ENCODE measurements at places on chromosomes 6 and 20.

- no peak for DNase-seq
Measured at GRCh38 chr6:97850458-97851212, 567.6 kb upstream of the MMS22L start.

GRCh38 chr6:133004304-133004884 lies 190.0 kb downstream of the RPS12 start:
- no peak for DNase-seq

GRCh38 chr6:35400901-35401311 lies 51.2 kb upstream of the FANCE start:
- DNase-seq = no peak

DNA sequence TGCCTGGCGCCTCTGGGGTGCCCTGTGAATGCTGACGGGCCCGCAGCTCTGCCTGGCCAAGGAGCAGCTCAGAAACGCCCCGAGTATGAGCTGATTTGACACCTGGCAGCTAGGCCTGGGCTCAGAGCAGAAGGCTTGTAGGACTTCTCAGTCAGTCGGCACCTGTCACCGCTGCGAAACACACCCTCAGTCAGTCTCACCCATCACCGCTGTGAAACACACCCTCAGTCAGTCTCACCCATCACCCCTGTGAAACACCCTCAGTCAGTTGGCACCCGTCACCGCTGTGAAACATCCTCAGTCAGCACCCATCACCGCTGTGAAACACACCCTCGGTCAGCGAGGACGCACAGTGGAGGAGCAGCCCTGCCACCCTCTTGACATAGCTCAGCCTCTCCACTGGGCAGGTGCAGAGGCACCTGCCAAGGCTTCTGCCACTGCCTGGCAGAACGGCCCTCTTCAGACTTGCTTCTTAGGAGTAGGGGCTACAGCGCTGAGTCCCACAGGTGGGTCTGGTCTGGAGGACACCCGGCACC lies 109.0 kb downstream of the PSMB1 start:
- no peak for DNase-seq

GRCh38 chr6:70183538-70183937 lies 119.3 kb downstream of the COL9A1 start:
- DNase-seq = no peak

GRCh38 chr6:118523216-118523615 lies 24.9 kb upstream of the PLN start:
- no peak for DNase-seq

- no peak for DNase-seq
Measured at GRCh38 chr20:1637226-1637625, 17.4 kb upstream of the SIRPB1 start.

GRCh38 chr6:24872779-24873178 lies 63.0 kb downstream of the RIPOR2 start:
- no peak for DNase-seq

GRCh38 chr6:37272834-37273566 lies 15.1 kb upstream of the TMEM217 start:
- DNase-seq = no peak

DNA sequence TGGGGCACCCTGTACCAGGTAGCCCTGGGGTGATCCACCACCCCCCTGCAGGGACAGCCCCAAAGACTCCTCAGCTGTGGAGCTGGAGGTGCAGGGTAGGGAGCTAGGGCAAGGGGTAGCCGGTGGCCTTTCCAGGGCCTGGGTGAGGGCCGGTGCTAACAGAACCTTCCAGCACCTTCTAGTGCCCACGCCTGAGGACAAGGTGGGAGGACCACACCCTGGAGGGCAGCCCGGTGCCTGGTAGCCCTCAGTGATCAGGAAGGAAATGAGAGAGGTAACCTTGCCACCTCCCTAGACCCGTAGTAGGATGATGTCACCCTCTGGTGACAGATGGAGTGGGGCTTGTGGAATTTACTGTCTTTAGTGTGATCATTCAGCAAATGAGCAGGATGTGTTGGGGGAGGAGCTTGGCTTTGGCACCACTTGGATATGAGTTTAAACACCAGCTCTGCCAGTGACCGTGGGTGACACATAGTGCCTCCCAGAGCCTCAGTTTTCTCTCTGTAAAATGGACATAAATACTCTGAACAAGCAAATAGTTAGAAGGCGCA lies 187.7 kb downstream of the NFATC2 start:
- no peak for DNase-seq

DNA sequence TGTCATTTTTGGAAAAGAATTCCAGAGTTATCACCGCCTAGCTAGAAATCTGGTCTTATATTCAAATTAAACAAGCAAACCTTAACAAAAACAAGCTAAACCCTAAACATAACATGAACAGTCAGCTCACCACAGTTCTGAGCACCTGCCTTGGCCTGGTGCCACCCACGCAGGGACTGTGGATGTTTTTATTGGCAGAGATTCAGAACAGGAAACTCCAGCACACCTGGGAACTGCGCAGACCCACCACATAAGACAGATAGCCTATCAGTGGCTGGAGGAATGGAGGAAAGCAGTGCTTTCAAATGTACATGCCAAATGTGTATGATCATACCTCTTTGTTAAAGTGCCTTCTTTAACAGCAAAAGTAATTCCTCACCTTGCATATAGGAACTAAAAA lies 8.9 kb downstream of the SLC16A10 start:
- peak; percentile 54 for DNase-seq

- no peak for DNase-seq
Measured at GRCh38 chr6:113786168-113786567, 71.0 kb upstream of the MARCKS start.

GRCh38 chr6:8705435-8706020 lies 270.2 kb upstream of the SLC35B3 start:
- no peak for DNase-seq

- no peak for DNase-seq
Measured at GRCh38 chr20:17904027-17904426, 64.6 kb downstream of the SNX5 start.

- no peak for DNase-seq
Measured at GRCh38 chr6:14517516-14518105, 400.0 kb downstream of the CD83 start.

DNA sequence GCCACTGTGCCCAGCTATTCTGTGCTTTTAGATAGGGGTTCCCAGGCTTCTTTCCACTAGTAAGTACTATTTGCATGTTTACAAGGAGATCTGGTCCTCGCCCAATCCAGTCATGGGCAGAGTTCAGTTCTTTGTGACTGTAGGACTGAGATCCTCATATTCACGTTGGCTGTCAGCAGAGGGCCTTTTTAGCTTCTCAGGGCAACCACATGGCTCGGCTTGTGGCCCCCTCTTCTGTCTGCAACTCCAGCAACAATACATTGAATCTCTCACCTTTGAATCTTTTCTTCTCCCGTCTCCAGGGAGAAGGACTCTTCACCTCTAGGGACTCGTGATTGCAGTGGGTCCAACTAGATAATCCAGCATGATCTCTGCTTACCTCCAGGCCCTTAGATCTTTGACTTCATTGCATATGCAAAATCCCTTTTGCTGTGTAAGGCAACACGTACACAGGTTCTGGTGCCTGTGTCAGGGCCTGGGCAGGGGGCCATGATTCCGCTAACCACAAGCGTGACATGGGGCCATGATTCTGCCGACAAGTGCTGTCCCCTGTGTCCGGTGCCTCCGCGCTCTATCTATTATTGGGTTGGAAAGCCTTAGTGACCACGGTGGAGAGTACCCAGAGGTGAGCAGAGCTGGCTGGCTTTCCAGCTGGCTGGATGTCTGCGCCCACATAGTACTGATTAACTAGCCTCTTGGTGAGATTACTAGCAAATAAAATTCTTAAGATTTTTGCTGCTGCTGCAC lies 5.1 kb downstream of the CCR6 start:
- DNase-seq = no peak

- DNase-seq = no peak
Measured at GRCh38 chr20:29409833-29410805, 1847.3 kb upstream of the DEFB115 start.

GRCh38 chr20:31667315-31668285 lies 29.9 kb downstream of the COX4I2 start:
- no peak for DNase-seq

DNA sequence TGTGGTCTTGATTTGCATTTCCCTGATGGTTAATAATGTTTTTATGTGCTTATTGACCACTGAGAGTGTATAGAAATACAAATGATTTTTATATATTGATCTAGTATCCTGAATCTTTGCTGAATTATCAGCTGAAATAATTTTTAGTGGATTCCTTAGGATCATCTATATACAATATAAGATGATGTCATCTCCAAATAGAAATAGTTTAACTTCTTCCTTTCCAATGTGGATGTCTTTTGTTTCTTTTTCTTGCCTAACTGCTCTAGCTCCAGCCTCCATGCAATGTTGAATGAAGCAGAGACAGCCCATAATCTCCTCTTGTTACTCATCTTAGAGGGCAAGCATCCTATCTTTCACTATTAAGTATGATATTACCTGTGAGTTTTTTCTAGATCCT lies 226.4 kb downstream of the GMDS start:
- DNase-seq = no peak

DNA sequence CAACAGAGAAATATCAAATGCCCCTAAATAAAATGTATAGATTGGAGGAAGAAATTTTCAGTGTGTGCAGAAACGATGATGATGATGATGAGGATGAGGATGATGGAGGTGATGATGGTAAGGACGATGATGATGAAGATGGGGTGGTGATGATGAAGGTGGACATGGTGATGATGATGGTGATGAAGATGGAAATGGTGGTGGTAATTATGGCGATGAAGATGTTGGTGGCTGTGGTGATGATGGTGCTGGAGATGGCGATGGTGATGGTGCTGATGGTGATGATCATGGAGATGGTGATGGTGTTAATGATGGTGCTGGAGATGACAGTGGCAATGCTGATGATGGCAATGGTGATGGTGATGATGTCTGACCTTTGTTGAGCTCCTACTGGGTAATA lies 141.2 kb downstream of the DHX35 start:
- DNase-seq = no peak

- no peak for DNase-seq
Measured at GRCh38 chr6:11223286-11223864, 9.1 kb downstream of the NEDD9 start.

DNA sequence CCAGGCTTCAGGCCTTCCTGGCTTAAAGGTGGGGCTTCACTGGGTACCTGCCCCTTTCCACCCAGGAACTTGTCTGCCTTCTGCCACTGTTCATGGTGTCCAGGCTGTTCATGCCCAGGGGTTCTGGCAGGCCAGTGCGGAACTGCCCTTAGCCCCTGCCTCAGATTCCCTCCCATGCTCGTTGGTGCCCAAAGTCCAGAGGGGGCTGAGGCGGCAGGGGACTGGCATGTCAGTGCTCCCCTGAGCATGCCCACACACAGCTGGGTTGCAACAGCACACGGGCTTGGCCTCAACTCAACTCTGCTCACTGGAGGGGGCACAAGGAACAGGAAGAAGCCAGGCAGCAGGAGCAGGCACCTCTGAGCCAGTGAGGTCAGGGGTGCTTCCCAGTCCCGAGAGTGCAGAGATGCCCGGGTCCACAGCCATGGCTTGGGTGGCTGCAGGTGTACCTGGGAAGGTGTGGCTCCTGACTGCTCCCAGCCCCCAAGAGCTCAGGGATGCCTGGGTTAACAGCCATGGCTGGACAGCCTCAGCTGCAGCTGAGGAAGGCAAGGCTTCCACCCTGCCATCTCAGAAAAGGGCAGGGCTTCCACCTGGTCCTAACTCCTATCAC lies 845.9 kb downstream of the EYS start:
- DNase-seq = no peak

DNA sequence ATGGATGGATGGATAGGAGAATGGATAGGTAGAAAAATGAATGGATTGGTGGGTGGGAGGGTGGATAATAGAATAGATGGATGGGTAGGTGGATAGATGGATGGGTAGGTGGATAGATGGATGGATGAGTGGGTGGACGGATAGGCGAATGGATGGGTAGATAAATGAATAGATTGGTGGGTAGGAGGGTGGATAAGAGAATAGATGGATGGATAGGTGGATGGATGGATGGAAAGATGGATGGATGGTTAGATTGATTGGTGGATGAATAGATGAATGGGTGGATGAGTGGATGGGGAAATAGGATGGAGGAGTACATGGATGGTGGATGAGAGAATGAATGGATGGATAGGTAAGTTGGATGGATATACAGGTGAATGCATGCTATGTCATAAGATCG lies 110.5 kb downstream of the CEBPB start:
- no peak for DNase-seq

DNA sequence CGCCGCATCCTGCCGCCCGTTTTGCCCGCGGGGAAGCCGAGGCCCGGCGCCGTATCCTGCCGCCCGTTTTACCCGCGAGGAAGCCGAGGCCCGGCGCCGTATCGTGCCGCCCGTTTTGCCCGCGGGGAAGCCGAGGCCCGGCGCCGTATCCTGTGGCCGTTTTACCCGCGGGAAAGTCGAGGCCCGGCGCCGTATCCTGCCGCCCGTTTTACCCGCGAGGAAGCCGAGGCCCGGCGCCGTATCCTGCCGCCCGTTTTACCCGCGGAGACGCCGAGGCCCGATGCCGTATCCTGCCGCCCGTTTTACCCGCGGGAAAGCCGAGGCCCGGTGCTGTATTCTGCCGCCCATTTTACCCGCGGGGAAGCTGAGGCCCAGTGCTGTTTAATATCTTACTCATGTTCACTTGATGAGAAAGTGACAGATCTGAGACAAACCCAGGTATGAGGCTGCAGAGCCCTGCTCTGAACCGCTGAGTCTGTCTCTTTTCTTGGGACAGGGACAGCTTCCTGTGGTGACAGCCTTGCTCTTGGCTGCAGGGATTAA lies 129.4 kb downstream of the CDH26 start:
- DNase-seq = no peak

DNA sequence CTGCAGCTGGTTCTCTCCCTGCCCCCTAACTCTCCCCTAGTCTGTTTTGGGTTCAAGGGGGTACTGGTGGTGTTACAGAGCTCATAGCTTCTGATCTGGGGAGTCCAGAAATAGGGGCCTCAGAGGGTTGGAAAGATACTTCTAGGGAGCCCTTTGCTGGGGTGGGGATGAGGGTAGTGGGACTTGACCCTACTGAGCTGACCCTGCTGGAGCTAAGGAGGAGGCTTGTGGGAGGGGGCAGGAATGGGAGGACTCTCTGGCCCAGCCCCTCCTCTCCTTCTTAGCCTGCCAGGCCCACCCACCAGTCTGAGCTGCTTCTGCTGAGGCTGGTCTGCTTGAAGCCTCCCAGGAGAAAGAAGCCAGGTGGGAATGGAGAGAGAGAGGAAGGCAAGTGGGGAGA lies at the start of gene EGFL8:
EGFL8 (plus strand) TSS at position 301 of the 400 bp plus-strand sequence. CDS start 1,571 bp downstream, outside the sequence.
- no peak for DNase-seq

- DNase-seq = no peak
Measured at GRCh38 chr6:139367810-139368351, 6.6 kb downstream of the CITED2 start.

GRCh38 chr20:43583982-43584432 lies 6.7 kb upstream of the IFT52 start:
- DNase-seq = no peak

- DNase-seq = no peak
Measured at GRCh38 chr20:63361519-63362435, 628 bp upstream of the CHRNA4 start.
